ENCODE measurements at places on chromosomes 13 and 19. TPM values are rescaled to one million over a fixed set of nuclear protein-coding genes. Genes with fewer than 3 reads are reported as not detected.

The MEIOSIN gene
- total RNA-seq, result not detected

The OVOL3 gene
- 0.58 TPM for total RNA-seq

The LIM2 gene
- not detected for total RNA-seq

The ZNF177 gene
- 0.83 TPM for total RNA-seq

The SLC10A2 gene
- total RNA-seq, result not detected

- H3K4me3 ChIP-seq, result peak overlapping the region; percentile 95
- H3K27ac ChIP-seq, result peak overlapping the region; percentile 92
- H3K27me3 ChIP-seq, result no peaks in the 10 kb centered on the region
Observed at GRCh38 chr19:1862424-1863327, 703 bp downstream of the KLF16 start.

DNA sequence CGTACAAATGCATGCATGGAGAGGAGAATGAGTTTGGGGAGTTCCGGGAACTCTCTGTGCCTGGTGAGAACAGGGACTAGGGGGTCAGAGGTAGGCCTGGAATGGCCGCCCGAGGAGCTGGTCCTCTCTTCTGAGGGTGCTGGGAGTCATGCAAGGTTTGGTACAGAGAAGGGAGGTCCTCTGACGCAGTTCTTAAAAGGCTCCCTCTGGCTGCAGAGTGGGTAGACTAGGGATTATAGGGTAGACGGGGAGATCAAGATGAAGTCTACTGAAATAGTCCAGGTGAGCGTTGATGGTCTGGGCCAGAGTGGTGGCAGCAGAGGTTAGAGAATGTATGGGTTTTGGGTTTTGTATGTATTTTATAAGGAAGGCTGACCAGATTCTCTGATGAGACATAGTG is 796 bp downstream of the ZNF304 start:
- H3K36me3 ChIP-seq, result peaks cover 60% of the 10 kb centered on the region
- peak overlapping the region; percentile 94 for H3K4me3 ChIP-seq
- H3K27me3 ChIP-seq, result no peaks in the 10 kb centered on the region
- H3K4me1 ChIP-seq, result peaks cover 31% of the 10 kb centered on the region
- no peak for DNase-seq

GRCh38 chr19:29651622-29652394 is 13.5 kb upstream of the PLEKHF1 start:
- no peak overlapping the region for H3K4me3 ChIP-seq
- peaks cover 16% of the 10 kb centered on the region for H3K27me3 ChIP-seq
- peaks cover 7% of the 10 kb centered on the region for H3K4me1 ChIP-seq
- H3K27ac ChIP-seq, result no peak overlapping the region
- no peak for DNase-seq

DNA sequence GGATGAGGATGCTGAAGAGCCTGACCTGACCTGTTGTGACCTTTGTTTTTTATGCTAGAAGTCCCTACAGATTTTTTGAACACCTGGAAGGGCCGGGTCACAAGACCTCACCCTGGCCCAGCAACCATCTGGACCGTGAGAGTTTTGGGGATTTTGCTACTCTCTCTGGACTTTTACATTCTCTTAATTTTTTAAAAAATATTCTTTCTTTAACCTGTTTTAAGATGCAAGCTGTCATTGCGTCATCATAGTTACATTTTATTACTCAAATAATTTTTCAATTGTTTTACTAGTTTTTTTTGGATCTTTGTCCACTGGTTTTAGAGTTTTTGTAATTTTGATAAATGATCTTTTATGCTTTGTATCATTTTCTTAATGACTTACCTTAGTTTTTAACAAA is 7.5 kb downstream of the DKKL1 start:
- no peak overlapping the region for H3K4me3 ChIP-seq
- H3K4me1 ChIP-seq, result no peaks in the 10 kb centered on the region
- H3K27ac ChIP-seq, result no peak overlapping the region
- no peaks in the 10 kb centered on the region for H3K36me3 ChIP-seq
- DNase-seq, result no peak

DNA sequence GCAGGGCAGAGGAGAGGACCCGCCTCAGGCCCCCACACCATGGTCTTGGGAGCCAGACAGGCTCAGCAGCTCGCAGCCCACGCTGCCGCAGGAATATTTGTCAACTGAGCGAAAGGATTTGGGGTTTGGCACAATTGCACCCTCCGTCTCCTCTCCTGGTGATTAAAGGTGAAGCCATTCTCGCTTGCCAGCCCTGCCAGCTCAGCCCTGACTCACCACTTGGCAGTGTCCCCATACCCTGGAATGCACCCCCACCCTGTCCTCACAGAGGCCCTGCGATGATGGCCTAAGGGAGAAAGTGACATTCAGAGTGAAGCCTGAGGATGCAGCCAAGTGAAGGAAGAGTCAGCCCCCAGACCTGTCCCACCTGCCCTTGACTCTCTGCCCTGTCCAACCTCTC is 18.8 kb downstream of the CYTH2 start:
- H3K36me3 ChIP-seq, result no peaks in the 10 kb centered on the region
- peaks cover 18% of the 10 kb centered on the region for H3K27me3 ChIP-seq
- peaks cover 28% of the 10 kb centered on the region for H3K4me1 ChIP-seq
- DNase-seq, result no peak
- H3K27ac ChIP-seq, result no peak overlapping the region
- H3K4me3 ChIP-seq, result no peak overlapping the region

- H3K4me1 ChIP-seq, result no peaks in the 10 kb centered on the region
- no peaks in the 10 kb centered on the region for H3K27me3 ChIP-seq
- H3K27ac ChIP-seq, result no peak overlapping the region
- no peak overlapping the region for H3K4me3 ChIP-seq
- DNase-seq, result no peak
Observed at GRCh38 chr13:110209950-110210603, 96.9 kb downstream of the COL4A1 start.

DNA sequence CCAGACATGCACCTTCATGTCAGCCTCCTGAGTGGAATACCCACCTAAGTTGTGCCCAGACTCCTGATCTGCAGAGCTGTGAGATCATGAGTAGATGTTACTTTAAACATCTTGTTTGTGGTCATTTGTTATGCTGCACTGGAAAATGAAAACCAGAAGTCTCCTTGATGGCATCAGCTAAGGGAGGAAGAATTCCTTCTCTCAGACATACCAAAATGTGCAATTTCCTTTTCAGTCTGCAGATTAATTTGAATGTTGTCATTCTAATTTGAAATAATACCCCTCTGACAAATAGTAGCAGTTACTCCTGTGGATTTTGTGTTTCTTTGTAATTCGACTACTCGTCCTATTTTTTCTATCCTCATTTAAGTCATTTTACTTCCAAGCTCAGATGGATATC is 59.3 kb downstream of the ITGBL1 start:
- no peaks in the 10 kb centered on the region for H3K36me3 ChIP-seq
- DNase-seq, result no peak
- H3K27ac ChIP-seq, result no peak overlapping the region
- H3K27me3 ChIP-seq, result peaks cover 14% of the 10 kb centered on the region
- H3K4me3 ChIP-seq, result no peak overlapping the region

DNA sequence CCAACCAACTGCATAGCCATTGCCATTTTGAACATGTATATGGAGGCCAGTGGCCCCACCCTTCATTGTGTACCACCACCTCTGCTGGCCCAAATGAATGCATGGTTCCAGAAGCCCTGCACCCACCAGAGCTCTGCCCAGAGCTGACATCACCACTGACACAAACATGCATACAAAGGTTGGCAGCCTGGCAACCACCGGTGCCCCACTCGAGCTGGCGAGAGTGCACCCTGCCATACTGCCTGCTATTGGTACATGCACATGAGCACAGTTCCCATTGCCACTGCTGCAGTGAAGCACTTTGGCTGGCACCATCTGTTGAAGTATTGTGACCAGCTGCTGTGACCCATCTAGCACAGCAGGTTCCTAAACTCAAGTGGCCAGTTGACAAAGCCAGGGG is 1564.9 kb downstream of the OLFM4 start:
- DNase-seq, result no peak
- H3K4me3 ChIP-seq, result no peak overlapping the region
- no peaks in the 10 kb centered on the region for H3K27me3 ChIP-seq
- no peaks in the 10 kb centered on the region for H3K36me3 ChIP-seq

- no peak overlapping the region for H3K27ac ChIP-seq
- no peak overlapping the region for H3K4me3 ChIP-seq
- H3K4me1 ChIP-seq, result no peaks in the 10 kb centered on the region
- DNase-seq, result no peak
- H3K36me3 ChIP-seq, result peaks cover 35% of the 10 kb centered on the region
Observed at GRCh38 chr19:7983286-7983950, 22.0 kb downstream of the ELAVL1 start.

DNA sequence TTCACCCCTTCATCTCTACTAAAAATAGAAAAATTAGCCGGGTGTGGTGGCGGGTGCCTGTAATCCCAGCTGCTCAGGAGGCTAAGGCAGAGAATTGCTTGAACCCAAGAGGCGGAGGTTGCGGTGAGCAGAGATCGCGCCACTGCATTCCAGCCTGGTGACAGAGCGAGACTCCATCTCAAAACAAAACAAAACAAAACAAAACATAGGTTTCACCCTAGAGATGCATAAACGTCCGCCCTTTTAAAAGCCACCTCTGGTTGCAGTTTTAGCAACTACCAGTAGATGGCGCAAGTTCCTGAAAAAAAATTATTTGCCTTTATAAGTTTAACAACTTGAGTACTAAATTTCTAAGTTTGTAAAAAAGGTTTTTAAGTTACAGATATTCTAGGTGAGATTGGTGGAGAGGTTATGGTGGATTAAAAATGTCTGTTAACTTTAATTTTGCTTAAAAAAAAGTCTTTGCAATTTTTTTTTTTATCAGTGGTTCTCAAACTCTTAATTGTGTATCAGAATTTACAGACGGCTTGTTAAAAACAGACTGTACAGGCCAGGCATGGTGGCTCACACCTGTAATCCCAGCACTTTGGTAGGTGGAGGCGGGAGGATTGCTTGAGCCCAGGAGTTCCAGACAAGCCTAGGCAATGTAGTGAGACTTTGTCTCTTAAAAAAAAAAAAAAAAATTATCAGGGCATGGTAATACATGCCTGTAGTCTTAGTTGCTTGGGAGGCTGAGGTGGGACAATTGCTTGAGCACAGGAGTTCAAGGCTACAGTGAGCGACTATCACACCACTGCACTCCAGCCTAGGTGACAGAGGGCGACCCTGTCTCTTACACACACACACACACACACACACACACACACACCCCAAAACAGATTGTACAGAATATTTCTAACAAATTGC is 42.1 kb downstream of the NAA16 start:
- H3K27ac ChIP-seq, result no peak overlapping the region
- peaks cover 41% of the 10 kb centered on the region for H3K4me1 ChIP-seq
- H3K36me3 ChIP-seq, result peaks cover 37% of the 10 kb centered on the region
- H3K27me3 ChIP-seq, result no peaks in the 10 kb centered on the region
